ENCODE measurements at places on chromosomes 2 and 18.

- no peak for DNase-seq
These were observed 500.2 kb downstream of the XIRP2 start for GRCh38 chr2:167388497-167388896.

- DNase-seq = no peak
These were observed 271.3 kb upstream of the PXDN start for GRCh38 chr2:2015646-2016045.

DNA sequence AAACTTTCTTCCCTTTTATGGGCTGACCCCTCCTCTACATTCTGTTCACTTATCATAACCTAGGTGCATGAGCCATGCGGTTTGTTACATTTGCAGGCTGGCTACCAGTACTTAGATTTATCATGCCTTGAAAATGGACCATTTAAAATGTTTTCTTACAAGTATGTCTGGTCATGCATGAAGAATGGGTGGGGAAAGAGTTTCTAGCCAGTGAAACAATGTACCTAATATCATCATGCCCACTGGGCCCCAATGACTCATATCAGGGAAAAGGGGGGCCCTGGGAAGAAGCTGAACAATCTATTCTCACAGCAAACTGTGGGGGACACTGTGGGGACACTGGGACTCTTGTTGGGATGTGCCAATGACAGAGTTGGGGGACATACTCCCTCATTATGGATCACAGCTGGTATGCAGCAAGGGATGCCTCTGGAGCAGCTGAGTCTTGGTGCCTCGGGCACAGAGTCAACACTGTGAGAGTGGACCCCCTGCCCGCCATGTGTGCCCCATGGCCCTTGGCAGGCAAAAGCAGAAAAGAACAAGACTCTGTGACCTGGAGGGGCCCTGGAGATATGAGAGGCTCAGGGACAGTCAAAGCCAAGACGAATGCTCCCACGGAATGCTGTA is 156.3 kb downstream of the ZNF516 start:
- DNase-seq = no peak

GRCh38 chr18:13176847-13177246 is 41.7 kb upstream of the LDLRAD4 start:
- no peak for DNase-seq

DNA sequence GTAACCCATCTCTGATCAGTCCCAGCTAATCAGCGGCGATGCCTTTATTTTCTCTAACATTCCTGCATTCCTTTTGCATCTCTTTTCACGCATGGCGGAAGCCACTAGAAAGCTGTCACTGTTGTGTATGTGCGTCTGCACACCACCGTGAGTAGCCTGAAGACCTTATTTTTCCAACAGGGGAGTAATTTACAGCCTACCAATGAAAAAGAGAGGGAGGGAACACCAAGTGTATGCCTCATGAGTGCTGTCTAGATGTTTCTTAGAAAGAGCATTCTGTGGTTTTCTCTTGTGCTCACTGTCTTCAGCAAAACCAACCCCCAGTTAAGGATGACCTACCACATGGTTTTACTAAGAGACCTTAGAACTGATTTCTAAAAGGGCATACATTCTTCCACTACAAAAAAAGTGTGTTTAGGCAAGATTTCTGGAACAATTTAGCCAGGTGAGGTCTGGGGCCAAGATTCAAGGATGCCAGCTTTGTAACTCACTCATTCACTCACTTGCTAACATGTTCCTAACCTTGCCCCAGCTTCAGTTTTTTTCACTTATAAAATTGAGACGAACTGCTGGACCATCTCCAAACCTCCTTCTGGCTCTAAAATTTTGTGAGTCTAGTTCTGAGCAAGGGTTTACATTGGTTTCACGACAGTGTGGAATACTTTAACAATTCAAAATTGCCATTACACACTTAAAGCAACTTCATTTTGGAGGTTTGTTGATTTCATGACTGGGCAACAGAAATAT is 51.4 kb downstream of the BCL2 start:
- DNase-seq = no peak

DNA sequence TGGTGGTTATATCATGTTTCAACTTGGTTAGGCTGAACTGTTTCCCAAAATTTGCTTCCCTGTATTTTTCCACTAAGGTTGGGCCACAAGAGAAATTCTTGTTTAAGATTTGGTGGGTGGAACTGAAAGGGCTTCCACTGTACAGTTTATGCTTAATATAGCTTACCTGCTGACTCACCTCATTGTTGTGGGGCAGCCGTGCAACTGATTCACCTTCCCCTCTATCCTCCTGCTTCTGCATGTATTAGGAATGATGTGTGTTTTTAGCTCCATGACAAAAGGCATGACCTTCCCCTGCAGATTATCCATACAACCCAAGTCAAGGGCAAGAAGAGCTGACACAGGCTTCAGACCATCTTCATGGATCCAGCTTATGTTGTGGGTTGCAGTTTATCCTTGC is 98.4 kb upstream of the GULP1 start:
- no peak for DNase-seq

DNA sequence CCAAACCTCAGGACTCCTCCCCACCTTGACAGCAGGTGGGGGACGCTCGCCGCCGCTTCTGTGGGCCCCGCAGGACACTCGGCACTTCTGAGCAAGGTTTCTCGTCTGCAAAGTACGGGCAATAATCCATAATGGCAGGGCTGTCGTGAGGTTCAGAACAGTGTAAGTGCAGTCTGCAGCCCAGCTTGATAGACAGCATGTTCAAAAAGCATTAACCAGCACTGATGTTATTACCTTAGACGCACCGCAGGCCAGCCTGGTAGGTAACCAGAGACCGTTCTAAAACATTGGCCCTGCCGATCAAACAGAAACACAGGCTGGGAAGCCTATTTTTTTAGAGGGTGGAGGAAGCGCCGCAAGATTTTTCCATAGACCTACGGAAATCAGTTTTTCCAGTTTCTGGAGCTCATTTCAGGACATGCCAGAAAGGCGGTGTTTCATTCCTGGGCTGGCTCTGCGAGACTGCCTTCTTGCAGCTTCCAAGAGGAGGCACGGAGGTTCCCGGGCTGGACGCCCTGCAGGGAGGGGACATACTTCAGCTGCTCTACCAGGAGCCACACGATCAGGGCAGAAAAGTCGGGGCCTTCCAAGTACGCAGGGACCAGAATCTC is 148.7 kb downstream of the TPO start:
- DNase-seq = no peak

- DNase-seq = peak; percentile 45
These were observed 76.9 kb downstream of the MYO1B start for GRCh38 chr2:191321861-191322662.

GRCh38 chr18:13688191-13689136 is 37.9 kb downstream of the FAM210A start:
- no peak for DNase-seq

- peak; percentile 65 for DNase-seq
These were observed 530 bp downstream of the GALNT1 start for GRCh38 chr18:35581898-35582641.

DNA sequence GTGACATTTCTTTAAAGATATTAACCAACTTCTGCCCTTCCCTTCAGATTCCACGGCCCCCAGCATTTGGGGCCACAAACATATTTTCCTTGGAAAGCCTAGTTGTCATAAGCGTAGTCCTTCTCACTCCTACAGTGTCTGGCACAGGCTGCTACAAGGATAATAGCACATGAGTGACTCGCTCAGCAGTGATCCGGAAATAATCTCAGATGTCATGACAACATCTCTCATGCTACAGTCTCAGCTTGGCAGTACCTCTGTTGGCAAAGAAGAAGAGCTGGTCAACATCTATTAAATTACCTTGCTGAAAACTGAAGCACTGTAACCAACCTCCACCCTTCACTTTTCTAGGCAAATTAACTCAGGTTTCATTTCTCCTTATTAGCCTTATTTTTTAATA is 351.7 kb downstream of the RAD51AP2 start:
- no peak for DNase-seq

DNA sequence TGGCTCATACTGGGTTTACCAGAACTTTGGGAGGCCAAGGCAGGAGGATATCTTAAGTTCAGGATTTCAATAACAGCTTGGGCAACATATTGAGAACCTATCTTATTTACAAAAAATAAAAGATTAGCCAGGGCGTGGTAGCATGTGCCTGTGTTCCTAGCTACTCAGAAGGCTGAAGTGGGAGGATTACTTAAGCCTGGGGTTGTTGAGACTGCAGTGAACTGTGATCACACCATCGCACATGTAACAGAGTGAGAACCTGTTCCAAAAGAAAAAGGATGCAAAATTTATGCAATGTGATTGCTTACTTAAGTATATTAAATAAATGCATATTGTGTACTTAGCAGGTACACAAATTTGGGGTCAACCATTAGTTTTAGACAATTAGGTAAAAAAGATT is 768.9 kb upstream of the CDH7 start:
- no peak for DNase-seq

GRCh38 chr2:52918551-52918950 is 849.1 kb upstream of the CHAC2 start:
- no peak for DNase-seq

DNA sequence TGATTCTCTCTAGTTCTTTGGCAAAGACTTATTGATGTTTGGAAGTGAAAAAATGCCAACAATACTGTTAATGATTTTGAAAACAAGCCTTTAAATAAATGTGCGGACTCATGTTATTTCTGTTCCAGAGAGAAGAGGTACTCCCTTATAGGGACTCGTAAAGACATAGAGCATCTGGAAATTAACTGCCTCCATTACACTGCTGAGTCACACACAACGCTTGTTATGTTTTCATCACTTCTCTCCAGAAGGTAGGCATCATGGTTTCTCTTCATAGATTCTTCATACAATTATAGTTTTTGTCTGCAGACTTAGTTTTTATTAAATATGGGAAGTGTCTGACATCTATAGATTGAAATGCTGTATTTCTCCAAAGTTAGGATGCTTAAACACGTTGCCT is 302.5 kb upstream of the EPC2 start:
- DNase-seq = no peak

DNA sequence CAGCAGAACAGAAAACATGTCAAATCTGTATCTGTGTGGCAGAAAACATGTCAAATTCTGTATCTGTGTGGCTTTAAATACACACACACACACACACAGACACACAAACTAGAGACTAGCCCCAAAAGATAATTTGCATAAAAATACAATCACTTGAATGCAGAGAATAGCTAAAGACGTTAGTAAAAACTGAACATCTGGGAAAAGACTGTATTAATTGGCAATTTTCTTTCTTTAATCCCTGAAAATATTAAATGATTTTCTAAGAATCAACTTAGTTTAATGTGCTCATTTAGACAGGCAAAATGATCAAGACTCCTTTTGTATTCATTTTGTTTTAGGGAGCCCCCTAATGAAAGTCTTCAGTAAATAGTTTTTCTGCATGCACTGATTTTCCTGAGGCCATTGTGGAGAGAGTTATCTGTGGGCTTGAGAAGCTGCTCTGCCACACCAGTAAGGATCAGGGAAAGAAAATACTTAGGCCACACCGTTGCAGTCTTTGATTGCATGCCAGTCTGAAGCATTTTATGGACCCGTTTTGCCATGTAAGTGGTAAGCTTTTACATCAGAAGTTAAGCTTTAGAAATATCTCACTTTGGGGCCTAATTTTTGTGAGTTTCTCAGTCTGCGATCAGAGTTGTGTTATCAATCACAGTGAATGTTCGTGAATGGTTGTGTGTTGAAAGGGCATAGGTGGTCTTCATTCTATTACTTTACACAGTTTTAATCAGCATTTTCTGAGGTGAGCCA is 2.2 kb downstream of the SPATS2L start:
- DNase-seq = no peak

DNA sequence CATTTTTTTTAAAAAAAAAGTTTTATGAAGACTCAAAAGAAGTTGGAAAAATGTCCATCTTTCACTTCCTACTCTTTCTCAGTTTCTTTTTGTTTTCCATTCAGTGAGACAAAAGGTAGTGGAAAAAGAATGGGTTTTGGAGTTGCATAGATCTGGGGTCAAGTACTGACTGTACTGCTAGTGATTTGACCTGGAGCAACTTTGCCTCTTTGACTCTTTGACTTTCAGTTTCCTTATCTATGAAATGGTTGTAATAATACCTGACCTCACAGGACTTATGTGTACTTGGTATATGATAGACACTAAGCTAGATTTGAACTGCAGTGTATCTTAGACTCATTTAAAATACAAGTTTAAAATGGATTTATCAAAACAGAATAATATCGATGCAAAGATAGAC is 3.5 kb upstream of the KCNE4 start:
- DNase-seq = no peak
